Stimulated activated CD4-positive, alpha-beta T cell treated with anti-CD3 and anti-CD28 coated beads, Interleukin-1b, Interleukin-23, amount 100 ng/mL, for 24 hours (primary cell): ENCODE measurements at places on chromosomes 4 and X.

- DNase-seq = no peak
These were observed 114.2 kb downstream of the PALLD start for GRCh38 chr4:168610911-168611530.

DNA sequence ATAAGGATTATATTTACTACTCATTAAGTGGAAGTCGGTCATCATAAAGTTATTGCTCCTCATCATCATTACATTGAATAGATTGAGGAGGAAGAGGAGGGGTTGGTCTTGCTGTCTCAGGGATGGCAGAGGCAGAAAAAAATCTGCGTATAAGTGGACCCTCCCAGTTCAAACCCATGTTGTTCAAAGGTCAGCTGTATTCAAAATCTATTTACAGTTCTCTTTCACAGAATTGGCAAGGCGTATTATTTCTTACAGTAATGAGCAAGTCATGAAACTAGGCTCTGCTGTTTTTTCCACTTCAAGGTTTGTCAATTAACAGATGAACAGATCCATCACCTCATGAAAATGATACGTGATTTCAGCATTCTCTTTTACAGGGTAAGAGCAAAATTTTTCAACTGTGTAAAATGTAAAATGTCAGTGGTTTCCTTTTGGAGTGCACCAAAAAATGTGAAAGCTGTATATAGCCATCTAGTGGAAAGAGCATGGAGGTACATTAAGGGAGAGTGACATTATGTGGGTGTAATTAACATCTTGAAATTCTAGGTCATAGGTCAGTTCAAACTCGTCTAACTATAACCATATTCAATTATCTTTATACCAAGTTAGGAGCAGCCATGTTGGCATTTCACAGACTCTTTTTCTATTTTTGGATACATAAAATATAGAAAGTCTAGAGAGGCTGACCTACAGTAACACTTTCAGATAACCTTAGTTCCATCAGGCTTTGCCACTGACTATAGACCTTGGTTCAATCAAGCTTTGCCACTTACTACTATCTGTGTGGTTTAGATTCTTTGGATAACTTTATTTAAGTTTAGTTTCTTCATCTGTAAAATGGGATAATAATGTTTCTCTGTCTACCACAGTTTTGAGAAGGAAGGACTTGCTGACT lies 30.1 kb downstream of the NEIL3 start:
- DNase-seq = no peak

DNA sequence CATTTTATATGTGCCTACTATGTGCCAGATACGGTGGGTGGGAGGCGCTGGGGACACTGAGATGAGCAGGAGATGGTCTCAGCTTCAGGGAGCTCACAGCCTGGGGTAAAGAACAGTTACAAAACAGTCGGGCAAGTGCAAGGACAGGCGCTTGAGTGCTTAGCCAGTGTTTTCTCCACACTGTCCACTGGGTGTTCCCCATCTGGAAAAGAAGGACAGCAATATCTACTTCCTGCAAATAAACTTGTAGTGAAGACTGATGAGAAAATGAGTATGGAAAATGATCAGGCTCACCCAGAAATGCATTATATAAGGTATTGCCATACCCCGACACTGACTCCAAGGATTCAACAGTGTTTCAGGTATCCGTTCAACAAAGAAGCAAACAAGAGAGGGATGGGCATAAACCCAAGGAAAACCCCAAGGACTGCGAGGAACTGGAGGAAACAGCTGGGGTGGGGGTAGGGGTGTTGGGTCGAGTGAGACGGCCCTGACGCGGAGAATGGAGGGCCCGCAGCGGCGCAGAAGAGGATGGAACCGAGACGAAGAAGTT lies 835 bp downstream of the TMEM185A start:
- DNase-seq = no peak

- DNase-seq = no peak
These were observed 167.8 kb downstream of the PCDH10 start for GRCh38 chr4:133316909-133317308.

- no peak for DNase-seq
These were observed 81.8 kb downstream of the FRYL start for GRCh38 chr4:48698029-48698971.

DNA sequence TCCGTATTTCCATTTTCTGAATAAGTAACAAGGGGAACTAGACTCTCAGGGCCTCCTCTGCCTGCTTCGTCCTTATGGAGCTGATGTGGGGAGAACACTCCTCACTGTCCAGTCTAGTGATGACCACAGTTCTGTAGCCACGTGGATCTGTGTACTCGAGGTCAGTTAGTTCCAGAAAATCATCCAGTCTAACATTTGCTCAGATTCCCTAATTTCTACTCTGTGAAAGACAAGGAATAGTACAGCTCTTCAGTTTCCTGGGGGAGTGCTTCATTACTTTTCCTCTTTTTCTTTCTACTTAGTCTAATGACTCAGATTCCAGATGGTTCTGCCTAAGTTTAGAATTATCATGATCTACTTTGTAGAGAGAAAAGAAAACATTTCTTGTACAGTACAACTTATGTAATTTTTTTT lies 82.6 kb downstream of the SORBS2 start:
- no peak for DNase-seq

GRCh38 chr4:84932462-84932861 lies 34.0 kb downstream of the WDFY3 start:
- no peak for DNase-seq

GRCh38 chr4:101774807-101775206 lies 15.7 kb upstream of the BANK1 start:
- no peak for DNase-seq
